ENCODE measurements at places on chromosomes 1 and 21.

- DNase-seq: no peak
These were observed 416.7 kb downstream of the LRRIQ3 start for GRCh38 chr1:73781251-73781650.

GRCh38 chr1:29271724-29272123, 35.4 kb downstream of the PTPRU start:
- no peak for DNase-seq

DNA sequence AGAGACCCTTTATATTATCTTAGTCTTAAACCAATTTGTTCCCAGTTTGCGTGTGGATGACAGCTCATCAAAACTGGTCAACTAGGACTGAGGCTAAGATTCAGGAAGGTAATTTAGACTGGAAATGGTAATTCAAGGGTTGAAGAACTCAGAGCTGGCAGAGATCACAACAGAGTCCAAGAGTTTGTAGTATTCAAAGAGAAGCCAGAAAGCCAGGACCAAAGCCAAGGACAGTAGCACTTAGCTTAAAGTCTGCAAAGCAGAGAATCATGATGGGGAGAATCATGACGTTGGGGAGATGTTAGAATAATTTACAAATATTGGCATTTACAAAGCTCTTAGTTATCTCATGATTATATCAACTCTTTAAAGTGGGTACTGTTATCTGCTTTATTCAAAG, 32.6 kb downstream of the RNF11 start:
- DNase-seq: no peak

- DNase-seq: no peak
These were observed 239.3 kb downstream of the NPHP4 start for GRCh38 chr1:5752746-5753548.

GRCh38 chr1:15775706-15776105, 17.1 kb downstream of the FBLIM1 start:
- DNase-seq: no peak

GRCh38 chr1:154842635-154843034, 27.4 kb downstream of the KCNN3 start:
- no peak for DNase-seq

DNA sequence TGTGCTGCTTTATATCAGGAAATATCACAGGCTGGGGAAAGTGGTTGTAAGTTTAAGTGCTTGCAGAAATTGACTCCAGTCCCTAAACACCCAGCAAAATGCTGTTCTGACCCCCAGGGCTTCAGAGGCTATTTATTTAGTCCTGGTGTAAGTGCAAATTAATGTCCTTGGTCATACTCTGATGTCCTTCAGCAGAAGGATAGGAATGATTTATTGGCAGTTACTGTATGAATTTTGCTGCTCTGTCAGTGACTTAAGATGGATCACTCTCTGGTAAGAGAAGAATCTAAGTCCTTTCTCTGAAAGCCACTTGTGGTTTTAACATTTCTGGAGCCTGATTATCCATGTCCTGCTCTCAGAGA, 21.9 kb downstream of the FAM20B start:
- no peak for DNase-seq

DNA sequence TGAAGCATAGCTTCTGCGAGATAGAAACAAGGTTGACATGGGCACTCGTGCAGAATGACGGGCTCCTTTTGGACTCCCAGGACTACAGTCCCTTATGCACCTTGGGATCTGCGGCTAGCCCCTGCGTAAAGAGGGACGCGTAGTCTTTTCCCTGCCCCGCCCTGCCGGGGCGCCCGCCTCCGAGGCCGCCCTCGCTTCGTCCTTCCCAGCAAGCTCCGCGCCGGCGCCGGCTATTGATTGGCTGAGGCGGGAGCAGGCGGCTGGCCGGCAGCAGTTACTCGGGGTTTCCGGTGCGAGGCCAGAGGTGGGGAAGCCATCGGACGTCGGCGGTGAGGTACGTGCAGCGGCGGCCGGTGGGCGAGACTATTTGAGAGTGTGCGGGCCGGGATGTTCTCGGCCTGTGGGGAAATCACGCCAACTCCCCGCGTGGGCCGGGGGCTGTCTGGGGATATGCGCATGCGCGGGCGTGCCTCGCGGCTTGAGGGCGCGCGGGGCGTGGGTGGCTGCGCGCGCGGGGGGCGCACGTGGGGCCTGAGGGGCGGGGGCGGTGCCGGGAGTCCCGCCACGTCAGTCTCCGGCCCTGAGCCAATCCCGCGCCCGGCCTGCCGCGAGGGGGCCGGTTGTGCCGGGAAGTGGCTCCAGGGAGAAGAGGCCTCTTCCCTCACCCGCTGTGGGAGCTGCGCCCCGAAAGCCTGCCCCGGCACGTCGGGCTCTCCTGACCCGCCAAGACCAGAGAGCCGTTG, at the start of gene TXLNA:
TSS of gene TXLNA (plus strand) at position 233 of the 743 bp plus-strand sequence. CDS start 671 bp downstream, outside the sequence.
- peak; percentile 95 for DNase-seq

GRCh38 chr1:234579967-234580366, 30.0 kb downstream of the IRF2BP2 start:
- peak; percentile 65 for DNase-seq

DNA sequence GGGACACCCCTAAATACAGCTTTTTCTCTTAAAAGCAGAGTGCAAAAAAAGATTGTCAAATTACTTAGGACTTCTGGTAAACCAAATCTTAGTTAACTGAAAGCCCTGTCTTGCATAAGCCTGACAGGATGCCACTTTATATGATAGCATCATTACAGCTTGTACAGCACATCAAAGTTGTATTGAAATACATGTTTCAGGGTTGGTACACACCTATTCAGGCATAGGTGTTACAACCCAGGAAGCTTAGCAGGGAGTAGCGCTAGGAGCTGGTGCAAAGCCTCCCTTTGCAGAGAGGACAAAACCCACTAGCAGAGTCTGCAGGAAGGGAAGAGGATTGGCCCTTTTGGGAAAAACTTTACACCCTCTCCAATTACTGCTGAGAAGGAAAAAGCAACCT, 258.9 kb upstream of the SGIP1 start:
- no peak for DNase-seq

- DNase-seq: no peak
These were observed 65.8 kb upstream of the RGL1 start for GRCh38 chr1:183739082-183739481.

- DNase-seq: peak; percentile 37
These were observed 607.2 kb upstream of the PLXNA2 start for GRCh38 chr1:208851366-208851765.

- DNase-seq: no peak
These were observed 461.9 kb downstream of the LRRIQ3 start for GRCh38 chr1:73736125-73736524.

DNA sequence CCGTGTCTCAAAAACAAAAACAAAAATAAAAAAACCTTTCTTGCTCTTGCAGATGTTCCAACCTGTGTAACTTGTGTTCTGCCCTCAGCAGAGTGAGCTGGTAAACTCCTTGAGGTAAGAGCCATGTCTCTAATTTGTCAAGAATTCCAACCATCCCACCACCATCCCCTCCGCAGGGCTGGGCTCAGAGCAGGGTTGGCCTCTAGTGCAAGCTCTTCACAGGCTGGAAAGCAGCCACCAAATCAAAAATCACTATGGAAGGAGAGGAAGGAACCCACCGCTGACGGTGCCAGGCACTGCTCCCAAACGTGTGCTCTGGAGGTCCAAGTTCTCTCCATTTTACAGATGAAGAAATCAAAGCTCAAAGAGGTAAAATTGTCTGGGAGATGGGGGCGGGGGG, 9.4 kb downstream of the PLEKHA6 start:
- DNase-seq: no peak

DNA sequence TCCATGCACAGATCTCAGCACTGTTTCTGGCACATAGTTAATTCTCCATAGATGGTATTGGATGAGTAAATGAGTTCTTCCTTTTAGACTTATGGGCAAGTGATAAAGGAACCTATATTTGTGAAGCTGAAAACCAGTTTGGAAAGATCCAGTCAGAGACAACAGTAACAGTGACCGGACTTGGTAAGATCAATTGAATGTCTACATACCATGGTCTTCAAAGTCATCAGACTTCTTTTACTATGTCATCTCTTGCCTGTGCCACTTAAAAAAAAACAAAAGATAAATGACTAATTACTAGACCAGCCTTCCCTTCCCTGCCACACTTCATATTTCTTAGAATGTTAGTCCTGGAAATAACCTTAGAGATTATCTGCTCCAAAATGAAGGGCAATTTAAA, 246.7 kb downstream of the HMCN1 start:
- DNase-seq: no peak

- DNase-seq: no peak
These were observed 12.5 kb downstream of the ACTRT2 start for GRCh38 chr1:3033790-3034090.

DNA sequence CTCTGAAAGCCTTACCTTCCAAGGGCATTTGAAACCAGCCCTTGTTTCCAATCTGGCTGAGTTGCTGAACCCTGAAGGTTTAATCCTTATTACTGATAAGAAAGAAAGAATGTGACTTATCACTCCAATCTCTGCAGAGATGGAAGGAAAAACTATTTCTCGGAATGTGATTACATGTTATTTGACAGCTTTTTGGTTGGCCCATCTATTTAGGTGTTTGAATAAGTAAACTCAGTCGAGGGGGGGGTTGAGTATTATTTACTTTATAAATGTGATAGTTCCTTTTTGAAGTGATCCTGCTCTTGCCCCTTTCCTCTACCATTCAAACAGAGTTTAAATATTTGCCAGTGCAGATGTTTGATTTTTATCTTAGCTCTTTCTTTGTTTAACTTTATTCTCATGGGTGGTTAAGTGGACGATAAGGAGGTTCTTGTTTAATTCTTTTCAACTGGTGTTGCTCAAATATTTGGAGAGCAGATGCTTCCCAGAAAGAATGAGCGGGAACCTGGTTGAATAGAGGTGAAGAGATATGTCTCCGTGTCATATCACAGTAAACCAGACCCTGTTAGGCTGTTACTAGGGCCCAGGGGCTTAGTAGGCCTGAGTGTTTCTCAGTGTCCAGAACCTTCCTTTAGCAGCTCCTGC, 126.1 kb downstream of the CACHD1 start:
- DNase-seq: no peak

All from NB4 (cell line).